Stimulated activated CD8-positive, alpha-beta memory T cell treated with anti-CD3 and anti-CD28 coated beads, Interleukin-7, amount 100 ng/mL, for 1 hour (primary cell): ENCODE measurements at places on chromosomes 3 and 15.

GRCh38 chr3:143066033-143066432, 53.5 kb upstream of the CHST2 start:
- no peak for DNase-seq

- DNase-seq = no peak
These were observed 77.9 kb upstream of the NTRK3 start for GRCh38 chr15:88334436-88334835.

GRCh38 chr3:11464356-11464755, 179.4 kb downstream of the VGLL4 start:
- no peak for DNase-seq

DNA sequence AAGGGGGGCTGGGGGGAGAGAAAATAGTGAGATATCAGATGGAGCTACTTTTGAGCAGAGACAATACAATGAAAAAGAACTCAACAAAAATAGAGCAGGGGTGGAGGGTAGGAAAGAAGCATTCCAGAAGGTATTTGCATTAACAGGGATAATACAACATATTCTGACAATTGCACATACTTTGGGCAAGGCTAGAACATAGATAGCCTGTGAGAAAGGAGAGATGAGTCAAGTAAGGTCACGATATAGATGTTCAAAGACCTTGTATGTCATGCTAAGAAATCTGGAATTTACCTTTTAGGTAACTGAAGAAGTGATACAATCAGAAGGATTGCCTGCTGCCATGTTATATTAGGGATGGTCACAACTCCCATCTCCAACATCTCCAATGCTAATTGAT, 155.2 kb downstream of the GSK3B start:
- DNase-seq = no peak

DNA sequence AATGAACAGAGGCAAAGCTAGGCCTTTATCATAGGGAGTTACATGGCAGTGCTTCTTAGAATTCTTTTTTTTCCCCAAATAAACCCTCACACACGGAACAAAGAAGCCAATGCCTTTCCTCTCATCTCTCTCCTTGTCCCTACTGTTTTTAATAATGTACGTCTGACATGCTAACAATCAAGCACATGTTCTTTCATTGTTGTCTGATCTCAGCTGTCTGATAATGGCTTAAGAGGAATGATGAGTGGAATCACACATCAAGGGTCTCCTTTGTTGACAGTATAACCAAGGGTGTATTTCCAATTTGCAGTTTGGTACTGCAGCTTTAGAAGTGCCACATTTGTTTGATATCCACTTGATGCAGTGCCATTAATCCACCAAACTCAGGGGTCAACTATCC, 34.8 kb upstream of the EPHA3 start:
- no peak for DNase-seq

GRCh38 chr15:63551400-63551799, 45.8 kb upstream of the FBXL22 start:
- DNase-seq = no peak

GRCh38 chr3:57068437-57069089, 8.1 kb downstream of the SPATA12 start:
- no peak for DNase-seq

GRCh38 chr15:82021992-82022391, 23.8 kb downstream of the MEX3B start:
- no peak for DNase-seq

DNA sequence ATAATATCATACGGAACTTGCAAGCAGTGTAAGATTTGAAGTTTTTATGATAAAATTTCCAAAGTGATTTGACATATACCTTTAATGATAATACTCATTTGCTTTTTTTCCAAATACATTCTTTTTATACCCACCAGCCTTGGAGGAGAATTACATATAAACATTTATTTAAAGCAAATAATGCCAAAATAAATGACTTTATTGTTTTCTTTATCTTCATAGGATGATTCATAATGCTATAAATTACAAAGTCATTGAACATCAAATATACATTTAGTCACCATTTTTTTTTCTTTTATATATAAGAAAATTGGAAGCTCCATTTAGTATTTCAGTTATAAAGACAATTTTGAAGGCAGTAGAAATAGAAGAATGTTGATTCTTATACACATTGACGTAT, 450.9 kb downstream of the NAALADL2 start:
- no peak for DNase-seq

DNA sequence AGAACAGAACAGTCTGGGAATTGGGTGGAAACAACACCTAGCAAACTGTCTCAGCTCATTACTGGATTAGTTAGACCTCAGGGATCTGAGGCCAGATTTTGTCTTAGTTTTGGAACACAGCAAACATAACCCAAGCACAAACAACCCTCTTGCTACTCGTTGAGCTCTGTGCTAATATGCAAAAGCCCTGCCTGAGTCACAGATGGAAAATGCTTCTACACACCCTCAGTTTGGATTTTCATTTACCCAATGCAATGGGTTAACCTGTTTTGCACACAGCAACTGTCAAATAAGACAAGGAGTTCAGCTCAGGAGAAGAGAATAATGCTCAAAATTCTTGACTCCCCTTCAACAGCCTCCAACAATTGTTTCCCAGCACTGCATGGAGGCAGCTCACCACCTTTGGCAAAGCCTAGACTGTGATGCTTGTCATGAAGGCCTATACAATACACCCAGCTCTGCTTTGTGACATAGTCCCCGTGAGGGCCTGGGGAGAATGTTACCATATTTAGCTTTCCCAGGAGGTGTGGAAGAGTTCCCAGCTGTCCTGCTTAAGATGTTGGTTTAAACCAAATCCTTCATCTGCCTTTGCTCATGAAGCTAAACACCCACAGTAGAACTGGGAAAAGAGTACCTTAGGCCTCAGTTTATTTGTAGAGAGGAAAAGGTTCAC, 68.9 kb upstream of the MNS1 start:
- no peak for DNase-seq

DNA sequence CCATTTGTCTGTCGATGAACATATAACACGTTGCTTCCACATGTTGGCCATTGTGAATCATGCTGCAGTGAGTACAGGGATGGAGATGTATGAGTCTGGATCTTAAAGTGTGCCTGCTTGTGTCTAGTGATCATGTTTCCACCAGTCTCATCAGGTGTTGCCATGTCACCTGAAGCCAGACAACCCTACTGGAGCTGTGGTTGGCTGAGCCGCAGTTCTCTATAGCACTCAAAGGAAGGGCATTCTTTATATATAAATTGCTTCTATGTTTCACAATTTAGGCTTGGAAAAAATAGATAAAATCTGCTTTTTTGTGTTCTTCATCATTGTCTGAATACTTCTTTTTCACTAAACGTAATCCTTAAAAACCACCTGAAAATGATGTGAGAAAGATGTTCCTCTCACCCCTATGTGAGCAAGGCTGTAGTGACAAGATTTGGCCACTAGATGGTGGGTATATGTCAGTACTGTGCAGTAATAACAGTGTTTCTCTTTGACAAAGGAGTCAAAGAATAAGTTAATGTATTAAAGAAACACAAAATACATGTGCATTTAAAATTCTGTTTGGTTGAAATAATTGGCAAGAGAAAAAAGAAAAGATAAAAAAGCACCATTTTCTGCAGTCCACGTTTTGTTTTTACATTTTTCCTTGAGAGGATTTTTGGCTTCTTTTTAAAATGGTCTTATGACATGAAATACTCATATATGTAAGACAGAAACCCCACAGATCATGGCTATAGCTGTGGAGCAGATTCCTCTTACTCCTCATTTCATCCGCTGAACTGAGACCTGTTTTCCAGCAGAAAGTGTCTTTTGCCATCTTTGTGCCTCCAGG, 394.5 kb upstream of the DPPA4 start:
- peak; percentile 9 for DNase-seq

GRCh38 chr3:160401291-160402095, 2.0 kb downstream of the SMC4 start:
- no peak for DNase-seq

- DNase-seq = no peak
These were observed 2.1 kb upstream of the OXSR1 start for GRCh38 chr3:38163117-38163840.

DNA sequence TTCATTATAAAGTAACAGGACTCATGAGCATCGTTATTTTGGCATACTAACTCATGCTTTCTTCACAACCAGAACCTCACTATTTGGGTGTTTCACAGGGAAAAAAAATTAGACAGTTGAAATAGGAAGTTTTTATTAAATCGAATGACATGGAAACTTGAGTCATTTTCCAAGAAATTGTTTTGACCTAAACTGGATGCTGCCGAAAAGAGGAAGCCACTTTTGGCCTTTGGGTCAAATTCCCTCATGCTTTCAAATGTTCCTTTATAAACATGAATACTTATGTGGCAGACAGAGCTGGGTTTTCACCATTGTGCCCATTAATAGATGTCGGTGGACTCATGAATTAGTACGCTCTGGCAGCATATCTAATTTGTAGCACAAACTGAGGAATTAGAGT, 224.9 kb downstream of the MCTP2 start:
- no peak for DNase-seq

GRCh38 chr3:159721324-159721723, 267.3 kb upstream of the IL12A start:
- no peak for DNase-seq
